ENCODE measurements at places on chromosomes 3 and 15.

DNA sequence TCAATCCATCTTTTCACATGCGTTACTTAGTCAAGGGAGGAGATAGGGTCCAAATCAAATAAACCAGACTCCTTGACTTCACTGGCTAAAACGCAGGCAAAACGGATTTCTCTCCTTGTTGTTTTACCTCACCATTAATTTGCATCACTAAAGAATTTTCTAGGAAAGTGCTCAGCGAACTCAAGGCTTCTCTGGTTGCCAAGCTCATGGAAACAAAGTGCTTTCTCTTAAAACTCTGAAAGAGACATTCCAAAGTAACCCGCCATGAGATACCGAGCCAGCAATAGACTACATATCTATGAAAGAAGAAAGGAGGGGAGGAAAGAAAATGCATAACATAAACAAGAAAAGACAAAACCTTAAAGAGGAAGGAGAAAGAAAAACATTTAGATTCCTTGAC lies 211.7 kb upstream of the WNT5A start:
- no peak for DNase-seq

DNA sequence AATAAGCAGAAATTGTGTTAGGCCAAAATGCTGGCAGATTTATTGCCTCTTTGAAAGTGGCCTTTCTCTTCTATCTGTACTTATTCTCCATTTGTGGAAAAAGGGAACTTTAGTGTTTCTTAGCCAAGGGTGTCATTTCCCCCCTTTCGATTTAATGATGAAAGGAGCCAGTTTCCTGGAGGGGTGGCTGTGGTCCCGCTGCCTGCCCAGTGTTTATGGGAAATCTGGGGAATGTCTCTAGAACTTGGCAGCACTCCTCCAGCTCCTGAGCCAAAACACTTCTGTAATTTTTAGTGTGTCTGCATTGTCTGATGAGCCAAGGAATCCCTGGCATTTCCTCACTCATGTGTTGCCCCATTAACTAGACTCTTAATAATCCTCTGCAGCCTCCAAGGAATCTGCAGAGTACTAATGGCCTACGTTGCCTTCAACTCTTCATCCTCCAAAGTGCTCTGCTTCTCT lies 448.8 kb downstream of the GRM7 start:
- DNase-seq: no peak

GRCh38 chr15:63945007-63945788 lies 101.1 kb downstream of the DAPK2 start:
- DNase-seq: no peak

DNA sequence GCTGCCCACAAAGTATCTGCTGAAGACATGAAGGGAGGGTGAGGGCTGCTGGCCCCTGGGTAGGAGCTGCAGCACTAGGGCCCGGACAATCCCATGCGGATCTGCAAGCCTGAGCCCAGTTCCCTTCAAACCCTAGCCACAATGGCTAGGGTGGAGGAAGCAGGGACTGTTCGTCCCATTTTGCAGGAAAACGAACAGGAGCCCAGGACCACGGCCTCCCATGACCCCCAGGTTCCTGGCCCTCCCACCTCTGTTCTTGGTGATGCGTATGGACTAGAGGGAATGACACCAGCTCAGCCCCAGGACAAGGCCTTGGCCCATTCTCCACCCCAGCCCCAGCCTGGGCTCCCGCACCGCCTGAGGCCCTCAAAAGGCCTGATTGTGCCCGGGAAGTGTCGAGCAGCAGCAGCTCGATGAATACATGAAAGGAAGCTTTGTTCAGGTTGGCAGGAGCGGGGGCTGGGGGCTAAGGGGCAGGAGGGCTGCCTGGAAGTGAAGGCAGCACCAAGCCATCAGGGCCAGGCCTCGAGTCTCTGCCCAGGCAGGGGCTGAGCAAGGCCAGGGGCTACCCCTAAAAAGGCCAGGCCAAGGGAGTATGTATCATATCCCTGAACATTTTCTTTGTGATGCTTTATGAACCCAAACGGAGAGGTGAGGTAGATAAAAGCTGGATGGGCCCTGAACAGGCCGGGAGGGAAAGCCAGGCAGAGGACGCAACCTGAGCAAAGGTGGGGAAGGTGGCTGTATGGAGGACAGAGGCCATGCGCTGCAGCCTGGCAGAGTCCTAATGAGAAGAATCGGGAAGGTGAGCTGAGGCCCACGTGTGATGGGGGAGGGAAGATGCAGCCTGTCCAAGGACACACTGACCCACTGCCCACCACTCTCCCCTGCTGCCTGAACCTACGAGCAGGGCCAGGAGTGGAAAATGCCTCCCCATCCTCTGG lies 12.2 kb downstream of the SEMA7A start:
- no peak for DNase-seq

GRCh38 chr3:129934234-129935123 lies 40.0 kb upstream of the TRH start:
- no peak for DNase-seq

DNA sequence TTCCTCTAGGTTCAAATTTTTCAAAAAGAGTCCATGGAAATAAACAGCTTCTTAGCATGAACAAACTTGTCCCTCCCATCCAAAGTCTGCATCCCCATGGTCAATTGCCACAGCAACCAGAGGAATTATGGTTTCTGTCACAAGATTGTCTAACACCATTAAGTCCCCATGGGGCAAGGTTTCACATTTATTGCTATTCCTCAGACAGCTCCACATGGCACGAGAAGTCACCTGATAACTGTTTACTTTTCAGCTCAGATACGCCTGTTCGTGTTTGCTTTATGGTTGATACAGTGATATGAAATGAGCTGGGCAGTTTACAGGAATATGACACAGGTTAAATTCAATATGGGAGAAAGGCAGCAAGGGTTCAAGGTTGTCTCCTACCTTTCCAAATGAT lies 37.9 kb upstream of the MUC13 start:
- DNase-seq: peak; percentile 63

GRCh38 chr3:189301479-189301878 lies 129.7 kb downstream of the TPRG1 start:
- DNase-seq: no peak

GRCh38 chr3:136728918-136729317 lies 23.3 kb downstream of the STAG1 start:
- no peak for DNase-seq

- no peak for DNase-seq
These were observed 304.7 kb upstream of the ROBO2 start for GRCh38 chr3:76735152-76735551.

GRCh38 chr15:22263738-22264137 lies 183.4 kb downstream of the OR4M2 start:
- DNase-seq: no peak

- DNase-seq: no peak
These were observed 103.2 kb upstream of the TJP1 start for GRCh38 chr15:29925227-29926082.

- DNase-seq: no peak
These were observed 5.3 kb downstream of the TUBGCP4 start for GRCh38 chr15:43376017-43376705.

DNA sequence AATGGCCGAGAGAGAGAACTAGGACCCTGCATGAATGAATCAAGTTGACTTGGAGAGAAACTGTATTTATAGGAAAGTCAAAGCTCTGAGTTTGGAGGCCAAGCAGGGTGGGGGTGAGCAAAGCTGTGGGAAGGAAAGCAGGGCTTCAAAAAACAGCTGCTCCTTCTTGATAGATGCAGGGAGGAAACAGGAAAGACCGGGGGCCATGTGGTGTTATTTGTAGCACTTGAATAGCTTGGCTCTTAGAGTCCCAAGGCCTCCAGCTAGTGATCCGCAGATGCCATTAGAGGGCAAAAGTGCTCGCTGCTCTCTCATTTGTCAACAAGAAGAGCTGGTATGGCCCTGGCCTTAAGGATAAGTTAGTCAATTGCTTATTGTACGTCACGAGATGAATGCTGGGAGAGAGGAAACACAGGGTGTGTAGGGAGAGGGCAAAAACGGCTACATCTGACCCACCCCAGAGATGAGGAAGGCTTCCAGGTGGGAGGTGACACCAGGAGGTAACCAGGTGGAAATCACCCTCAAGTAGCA lies at the start of gene ALG1L2:
Gene ALG1L2 (plus strand): TSS at position 481 of the 531 bp plus-strand sequence. CDS start 186 bp downstream, outside the sequence.
- DNase-seq: no peak

- DNase-seq: no peak
These were observed 243.0 kb downstream of the CD47 start for GRCh38 chr3:107847791-107848190.

GRCh38 chr3:117892431-117892841 lies 1142.2 kb downstream of the IGSF11 start:
- DNase-seq: no peak

- no peak for DNase-seq
These were observed 56.7 kb downstream of the CCNL1 start for GRCh38 chr3:157103280-157103679.

GRCh38 chr3:155303540-155304097 lies 10.1 kb upstream of the STRIT1 start:
- no peak for DNase-seq

GRCh38 chr15:31526916-31527690 lies 200.5 kb downstream of the KLF13 start:
- no peak for DNase-seq

DNA sequence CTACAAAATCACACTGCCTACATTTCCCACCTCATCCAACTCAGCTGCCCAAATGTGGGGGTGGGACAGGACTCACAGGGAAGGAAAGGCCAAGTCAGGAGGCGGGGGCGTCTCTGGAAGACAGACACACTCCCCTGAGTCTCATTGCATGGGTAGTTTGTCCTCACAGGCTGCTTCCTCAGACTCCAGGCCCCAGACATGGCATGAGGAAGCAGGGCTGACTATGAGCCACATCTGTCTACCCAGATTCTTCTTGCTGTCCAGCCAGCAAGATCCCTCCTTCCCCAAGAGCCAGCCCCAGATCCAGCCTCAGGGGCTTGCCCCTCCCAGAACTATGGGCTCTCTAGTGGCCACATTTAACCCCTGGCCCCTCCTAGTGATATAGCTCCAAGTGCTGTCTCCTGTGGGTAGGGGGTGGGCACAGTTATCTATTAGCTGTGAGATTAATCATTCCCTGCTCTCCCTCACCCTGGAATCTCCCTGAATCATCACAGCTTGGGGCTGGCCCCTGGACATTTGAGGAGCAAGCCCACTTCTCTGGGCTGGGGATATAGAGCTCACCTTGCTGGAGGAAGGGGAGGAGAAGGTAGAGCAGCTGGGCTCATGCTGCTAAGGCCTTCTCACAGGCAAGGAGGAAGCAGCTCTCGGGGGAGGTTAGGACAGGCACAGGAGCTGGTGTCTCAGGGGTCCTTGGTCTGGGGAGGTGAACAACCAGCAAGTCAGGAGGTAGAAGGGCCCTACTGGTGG lies 2.1 kb upstream of the CCDC33 start:
- DNase-seq: no peak

DNA sequence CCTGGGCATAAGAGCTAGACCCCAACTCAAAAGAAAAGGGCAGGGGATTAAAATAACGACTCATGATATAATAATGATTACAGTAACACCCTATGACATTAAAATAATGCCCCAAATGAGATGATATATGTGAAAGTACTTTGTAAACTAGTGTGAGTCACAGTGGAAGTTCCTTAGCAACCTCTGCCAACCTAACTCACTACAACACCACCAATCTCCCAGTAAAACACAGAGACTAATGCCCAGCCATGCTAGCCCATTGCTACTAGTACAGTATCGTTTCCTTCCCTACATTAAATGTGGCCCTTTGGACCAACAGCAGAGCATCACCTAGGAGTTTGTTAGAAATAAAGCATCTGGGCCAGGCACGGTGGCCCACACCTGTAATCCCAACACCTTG lies 11.2 kb upstream of the ADAMTS7 start:
- no peak for DNase-seq

- DNase-seq: no peak
These were observed 43.6 kb upstream of the PLXNA1 start for GRCh38 chr3:126939338-126939718.

- DNase-seq: no peak
These were observed 11.7 kb downstream of the MRPS22 start for GRCh38 chr3:139355476-139355875.

DNA sequence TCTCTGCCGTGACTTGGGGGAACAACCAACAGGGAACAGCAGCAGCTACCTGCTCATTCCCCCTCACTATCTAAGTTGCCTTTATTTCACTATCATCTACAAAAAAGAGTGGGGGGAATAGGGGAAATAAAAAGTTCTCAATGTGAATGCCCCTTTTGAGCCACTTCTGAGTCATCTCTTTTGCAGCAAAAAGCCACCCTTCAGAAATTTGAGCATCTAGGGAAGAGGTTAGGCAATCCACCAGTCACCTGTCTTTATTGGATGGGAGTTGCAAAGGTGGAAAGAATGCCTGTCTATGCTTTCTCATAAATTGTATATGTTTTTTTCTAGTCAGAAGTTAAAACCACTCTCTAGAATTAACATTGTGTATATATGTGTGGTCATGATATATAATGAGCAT lies 41.1 kb downstream of the GPD1L start:
- no peak for DNase-seq

GRCh38 chr3:123138839-123139444 lies 62.8 kb upstream of the SEC22A start:
- DNase-seq: no peak

DNA sequence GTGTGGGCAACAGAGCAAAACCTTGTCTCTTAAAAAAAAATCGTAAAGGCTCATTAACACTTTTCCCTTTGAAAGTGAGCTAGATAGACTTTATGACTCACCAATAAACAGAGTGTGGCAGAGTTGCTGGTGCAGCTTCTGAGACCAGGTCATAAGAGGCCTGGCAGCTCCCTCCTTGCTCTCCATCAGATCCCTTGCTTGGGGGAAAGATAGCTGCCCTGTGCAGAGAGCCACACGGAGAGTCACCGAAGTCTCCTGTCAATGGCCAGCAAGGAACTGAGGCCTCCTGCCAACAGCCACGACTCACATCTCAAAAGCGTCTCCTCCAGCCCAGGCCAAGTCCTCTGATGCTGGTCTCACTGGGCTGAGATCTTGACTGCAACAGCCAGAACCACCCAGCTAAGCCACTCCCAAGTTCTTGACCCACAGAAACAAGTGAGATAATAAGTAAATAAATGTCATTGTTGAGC lies 8.7 kb upstream of the GP9 start:
- DNase-seq: no peak

- no peak for DNase-seq
These were observed 133.3 kb downstream of the MYLK start for GRCh38 chr3:123750659-123751420.

DNA sequence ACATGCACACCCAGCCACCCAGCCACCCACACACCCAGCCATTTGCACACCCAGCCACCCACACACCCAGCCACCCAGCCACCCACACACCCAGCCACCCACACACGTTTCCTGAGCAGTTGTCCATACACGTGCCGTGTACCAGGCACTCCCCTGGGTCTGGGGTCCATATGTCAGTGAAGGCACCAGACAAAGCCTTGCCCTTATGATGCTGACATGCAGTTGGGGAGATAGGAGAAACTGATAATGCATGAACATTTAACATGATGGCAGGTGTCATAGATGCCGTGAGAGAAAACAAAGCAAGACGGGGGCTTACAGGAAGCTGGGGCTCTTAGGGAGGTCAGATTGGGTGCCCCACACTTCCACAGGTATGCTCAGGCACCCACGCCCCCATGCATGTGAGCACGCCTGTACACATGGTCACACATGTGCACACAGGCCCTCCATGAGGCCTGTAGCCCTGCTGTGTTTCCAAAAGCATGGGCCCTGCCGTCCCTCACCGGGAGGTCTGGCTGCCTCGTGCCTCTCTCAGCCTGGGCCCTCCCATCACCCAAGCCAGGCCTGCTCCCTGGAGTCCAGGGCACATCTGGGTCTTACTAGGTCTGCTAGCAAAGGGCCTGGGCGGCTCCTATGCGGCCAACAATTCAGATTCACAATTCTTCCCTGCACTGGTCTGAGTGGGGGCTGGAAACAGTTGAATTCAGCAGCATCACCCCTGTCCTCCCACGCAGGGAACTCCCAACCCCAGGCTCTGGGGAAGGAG lies 3.6 kb upstream of the DNAJB8 start:
- no peak for DNase-seq

- DNase-seq: no peak
These were observed 869 bp downstream of the PLA1A start for GRCh38 chr3:119598410-119599098.

GRCh38 chr3:1501406-1502115 lies 408.7 kb downstream of the CNTN6 start:
- no peak for DNase-seq
